ENCODE measurements at places on chromosomes 11 and 22.

- no peak for DNase-seq
Observed at GRCh38 chr11:38582151-38582550, 1984.1 kb upstream of the RAG2 start.

GRCh38 chr11:98143661-98144060 is 877.1 kb upstream of the CNTN5 start:
- DNase-seq: no peak

DNA sequence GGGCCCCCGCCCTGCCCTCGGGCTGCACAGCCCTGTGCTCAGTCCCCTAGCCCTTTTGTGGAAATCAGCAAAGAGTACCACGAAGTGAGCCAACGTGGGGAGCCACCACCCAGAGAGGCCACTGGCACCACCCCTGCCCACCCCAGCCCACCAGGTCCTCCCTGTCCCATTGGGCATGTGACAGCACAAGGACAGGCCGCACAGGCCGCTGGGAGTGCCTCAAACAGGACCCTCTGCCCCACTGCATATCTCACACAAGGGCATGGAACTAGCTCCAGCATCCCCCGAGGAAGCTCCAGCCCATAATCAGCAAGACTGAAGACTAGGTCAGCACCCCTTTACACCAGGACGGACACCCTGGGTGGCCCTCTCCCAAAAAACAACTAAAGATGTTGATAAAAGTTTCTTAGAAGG is 29.7 kb downstream of the GNB1L start:
- no peak for DNase-seq

DNA sequence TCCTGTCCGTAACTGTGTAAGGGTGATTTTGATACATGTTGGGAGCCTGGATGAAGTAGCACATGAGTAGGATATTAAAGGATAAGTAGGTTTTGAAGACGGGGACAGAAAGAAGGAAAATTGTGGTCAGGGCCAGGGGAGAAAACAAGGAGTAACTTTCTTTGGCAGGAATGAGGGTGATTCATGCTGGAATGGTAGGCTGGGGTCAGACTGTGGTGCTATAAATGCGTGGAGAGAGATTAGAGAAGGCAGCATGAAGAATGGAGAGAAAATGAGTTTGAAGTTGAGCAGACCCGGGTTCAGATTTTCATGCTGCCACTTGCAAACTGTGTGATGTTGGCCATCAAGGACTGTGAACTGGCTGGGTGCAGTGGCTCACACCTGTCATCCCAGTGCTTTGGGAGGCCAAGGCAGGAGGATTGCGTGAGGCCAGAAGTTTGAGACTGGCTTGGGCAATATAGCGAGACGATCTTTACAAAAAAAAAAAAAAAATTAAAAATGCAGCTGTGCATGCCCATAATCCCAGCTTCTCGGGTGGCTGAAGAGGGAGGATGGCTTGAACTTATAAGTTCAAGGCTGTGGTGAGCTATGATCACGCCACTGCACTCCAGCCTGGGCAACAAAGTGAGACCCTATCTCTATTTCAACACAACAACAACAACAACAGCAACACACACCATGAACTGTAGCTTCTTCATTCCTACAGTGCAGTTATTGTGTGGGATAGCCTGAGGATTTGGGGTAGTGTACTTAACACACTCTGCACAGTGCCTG is 22.3 kb downstream of the ZBTB16 start:
- no peak for DNase-seq

- no peak for DNase-seq
Observed at GRCh38 chr11:119975561-119976152, 162.3 kb downstream of the TRIM29 start.

DNA sequence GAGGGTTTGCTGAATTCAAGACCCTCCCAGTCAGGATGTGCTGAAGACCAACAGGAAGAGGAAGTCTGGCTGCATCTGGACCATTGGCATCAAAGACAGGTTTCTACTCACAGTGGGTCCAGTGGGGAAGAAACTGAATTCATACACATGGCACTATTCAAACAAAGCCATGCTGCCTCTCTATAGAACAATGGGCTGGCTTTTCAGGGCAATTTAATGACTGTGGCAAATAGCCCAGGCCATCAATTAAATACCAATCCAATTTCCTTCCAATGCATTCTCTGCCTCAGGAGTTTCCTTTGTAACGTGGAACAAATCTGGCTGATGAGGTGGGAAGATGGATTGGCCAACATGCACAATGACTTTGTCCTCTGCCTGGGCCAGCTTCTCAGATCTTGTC is 98.6 kb downstream of the SEZ6L start:
- no peak for DNase-seq

DNA sequence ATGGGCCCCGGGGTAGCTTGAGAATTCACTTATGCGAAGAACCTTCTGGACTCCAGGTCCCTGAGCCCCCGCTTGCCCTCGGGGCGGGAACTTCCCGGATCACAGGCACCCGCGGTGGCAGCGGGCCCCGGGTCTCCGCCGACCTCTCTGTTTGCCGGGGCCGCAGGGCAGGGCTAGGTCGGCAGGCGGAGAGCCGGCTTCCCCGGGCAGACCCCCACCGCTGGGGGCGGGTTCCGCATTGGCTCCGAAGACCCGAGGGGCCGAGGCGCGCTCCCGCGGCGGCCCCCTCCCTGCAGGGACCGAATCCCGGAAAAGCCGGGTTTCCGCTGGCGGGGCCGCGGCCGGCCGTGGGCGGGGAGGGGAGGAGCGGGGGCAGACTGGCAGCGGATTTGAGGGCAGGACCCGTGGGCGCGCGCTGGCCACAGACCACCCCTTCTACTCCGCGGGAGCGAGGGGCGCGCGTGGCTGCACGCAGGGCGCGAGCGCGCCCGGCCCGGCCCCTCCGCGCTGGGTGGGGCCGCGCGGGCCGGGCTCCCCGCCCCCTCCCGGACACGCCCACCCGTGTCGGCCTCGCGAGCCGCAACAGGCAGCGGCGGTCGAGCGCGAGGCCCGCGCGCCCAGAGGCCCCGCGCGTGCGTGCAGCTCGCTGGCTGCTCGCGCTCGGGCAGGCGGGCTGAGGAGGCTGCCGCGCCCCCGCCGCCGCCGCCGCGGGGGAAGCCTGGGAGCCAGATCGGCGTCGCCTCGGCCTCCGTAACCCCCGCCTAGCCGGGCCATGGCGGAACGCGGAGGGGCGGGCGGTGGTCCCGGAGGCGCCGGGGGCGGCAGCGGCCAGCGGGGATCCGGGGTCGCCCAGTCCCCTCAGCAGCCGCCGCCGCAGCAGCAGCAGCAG is at the start of gene PACS1:
TSS of gene PACS1 (plus strand) at position 558 of the 889 bp plus-strand sequence. CDS start at position 773, 215 bp downstream.
- DNase-seq: peak; percentile 96

DNA sequence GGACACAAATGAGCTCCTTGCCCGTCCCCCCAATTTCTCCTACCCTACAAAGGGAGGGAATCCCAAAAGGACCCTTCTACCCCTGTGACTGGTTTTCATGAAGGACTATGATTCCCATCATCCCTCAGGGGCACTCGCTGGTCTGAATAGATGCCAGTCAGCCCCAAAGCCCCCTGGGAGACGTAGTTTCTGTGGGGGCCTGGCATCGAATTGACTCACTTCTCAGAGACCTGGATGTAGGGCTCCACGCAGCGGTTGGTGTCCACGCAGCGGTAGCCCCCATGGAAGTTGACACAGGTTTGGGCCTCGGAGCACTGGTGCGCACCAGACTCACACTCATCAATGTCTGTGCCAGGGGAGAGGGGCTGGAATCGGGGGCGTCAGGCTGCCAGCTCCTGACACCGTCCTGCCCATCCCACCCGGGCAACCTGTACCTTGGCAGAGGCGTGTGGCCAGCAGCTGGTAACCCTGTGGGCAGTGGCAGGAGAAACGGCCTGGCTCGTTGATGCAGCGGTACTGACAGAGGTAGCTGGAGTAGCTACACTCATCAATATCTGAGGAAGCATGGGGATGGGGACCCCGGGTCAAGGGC is 4.4 kb downstream of the EFEMP2 start:
- DNase-seq: no peak

DNA sequence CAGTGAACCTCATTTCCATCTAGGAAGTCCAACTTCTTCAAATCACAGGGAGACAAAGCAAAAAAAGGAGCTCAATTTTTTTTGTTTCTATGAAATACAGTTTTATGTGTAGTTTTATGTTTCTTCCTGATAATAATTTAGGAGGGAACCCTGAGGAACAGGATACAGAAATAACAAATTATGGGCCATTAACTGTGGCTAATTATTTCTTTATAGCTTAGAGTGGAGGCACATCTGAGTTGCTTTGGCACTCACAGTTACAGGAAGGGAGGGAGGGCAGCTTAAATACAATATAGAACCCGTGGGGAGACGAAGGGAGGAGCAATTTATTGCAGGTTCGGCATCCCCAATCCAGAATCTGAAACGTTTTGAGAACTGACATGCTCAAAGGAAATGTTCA is 37.1 kb upstream of the HORMAD2 start:
- no peak for DNase-seq

DNA sequence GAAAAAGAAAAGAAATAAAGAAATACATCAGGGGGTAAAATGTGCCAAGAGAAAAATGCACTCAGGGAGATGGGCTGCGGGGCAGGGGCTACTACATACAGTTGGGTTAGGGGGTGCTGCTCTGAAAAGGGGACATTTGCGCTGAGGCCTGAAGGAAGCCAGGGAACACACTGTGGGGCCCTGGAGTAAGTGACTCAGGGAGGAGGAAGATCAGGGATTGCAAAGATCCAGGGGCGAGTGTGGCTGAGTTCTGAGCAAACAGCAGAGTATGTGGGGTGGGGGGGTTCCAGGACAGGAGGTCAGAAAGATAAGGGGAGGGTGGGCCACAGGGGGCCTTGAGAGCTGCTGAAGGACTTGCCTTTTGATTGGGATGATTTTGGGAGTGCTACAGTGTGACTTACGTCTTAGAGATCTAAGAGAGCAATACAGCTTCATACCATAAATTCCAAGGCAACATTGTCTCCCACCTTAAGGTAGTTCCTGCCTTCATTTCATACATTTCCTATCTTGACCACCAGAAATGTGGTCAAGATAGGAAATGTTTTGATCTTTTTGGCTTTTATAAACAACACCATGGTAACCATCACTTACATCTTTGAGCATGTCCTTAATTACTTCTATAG is 5.8 kb downstream of the A4GALT start:
- DNase-seq: no peak

- DNase-seq: no peak
Observed at GRCh38 chr11:60121264-60121663, 32.8 kb downstream of the MS4A2 start.

GRCh38 chr22:36491155-36491554 is 9.7 kb upstream of the TXN2 start:
- DNase-seq: no peak
